Activated CD4-positive, CD25-positive, alpha-beta regulatory T cell treated with anti-CD3 and anti-CD28 coated beads, Interleukin-2, amount 50 U/mL, for 24 hours (primary cell): ENCODE measurements at places on chromosomes 2 and 18.

- ATAC-seq = peak; percentile 36
These were observed 23.8 kb downstream of the ANKAR start for GRCh38 chr2:189698020-189698887.

GRCh38 chr2:174332217-174332963 is 2.4 kb upstream of the SP9 start:
- ATAC-seq = no peak

DNA sequence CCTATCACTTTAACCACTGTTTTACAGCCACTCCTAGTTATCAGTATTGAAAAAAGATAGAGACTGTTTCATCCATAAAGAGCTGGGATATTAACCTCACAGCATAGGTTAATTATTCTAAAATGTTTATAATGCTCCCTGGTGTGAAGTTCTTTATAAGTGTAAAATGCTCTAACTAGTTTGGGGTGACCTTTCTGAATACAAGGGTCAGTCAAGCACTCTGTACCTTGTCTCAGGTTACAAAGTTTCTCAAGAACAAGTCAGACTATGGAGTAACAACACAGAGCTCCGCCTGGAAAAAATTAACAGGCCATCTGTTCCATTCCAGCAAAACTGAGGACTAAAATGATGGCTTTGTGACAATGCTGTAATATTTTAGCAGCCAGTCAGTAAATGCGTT is 107.4 kb downstream of the NOL4 start:
- no peak for ATAC-seq

- no peak for ATAC-seq
These were observed 127.0 kb upstream of the FZD5 start for GRCh38 chr2:207896525-207897285.

GRCh38 chr2:241033336-241033987 is 35.0 kb downstream of the SNED1 start:
- no peak for ATAC-seq

GRCh38 chr2:204436230-204436629 is 109.0 kb upstream of the PARD3B start:
- no peak for ATAC-seq

GRCh38 chr2:237350070-237350469 is 63.9 kb downstream of the COL6A3 start:
- ATAC-seq = no peak

- peak; percentile 52 for ATAC-seq
These were observed 100.7 kb downstream of the ANKRD44 start for GRCh38 chr2:197209742-197210408.

DNA sequence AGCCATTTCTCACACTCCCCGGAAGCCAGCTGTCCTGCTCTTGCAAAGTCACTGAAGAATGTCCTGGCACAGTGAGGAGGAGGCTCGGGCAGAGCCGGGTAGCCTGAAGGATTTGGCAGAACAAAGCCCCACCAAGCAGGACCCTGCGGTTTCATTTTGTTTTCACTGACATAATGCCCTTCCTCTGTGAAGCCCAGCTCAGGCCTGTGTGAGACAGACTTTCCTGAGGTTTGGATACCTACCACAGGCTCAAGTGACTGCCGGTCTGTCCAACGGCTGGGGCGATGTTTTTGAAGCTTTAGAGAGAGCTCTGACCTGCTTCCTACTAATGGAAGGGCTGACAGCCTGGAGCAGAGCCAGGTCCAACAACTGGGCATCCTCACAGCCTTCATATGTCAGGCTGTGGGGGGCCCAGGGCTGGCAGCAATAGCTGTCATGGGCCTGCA is 99.8 kb upstream of the FZD7 start:
- no peak for ATAC-seq

- ATAC-seq = no peak
These were observed 184.8 kb upstream of the SP5 start for GRCh38 chr2:170530284-170530745.

DNA sequence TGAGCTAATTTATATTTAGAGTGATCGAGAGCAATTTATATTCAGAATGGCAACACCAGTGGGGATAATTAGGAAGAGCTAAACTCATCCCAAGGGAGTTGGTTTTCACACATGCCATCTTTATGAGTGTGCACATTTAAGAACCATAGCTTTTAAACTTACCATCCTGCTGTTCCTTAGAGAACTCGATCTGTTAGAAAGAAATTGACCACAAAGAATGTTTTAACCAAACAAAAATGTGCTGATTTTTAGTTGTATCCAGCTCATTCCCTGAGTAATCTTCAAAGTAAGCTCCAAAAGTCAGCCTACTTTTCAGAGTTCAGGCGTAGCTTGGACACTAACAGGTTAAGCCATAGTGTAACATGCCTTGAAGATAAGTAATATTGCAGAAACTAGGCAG is 12.6 kb downstream of the MYL1 start:
- no peak for ATAC-seq
